Posterior vena cava (tissue), 2 donors: ENCODE measurements at places on chromosomes 4 and X. TPM values are rescaled to one million over a fixed set of nuclear protein-coding genes. Genes with fewer than 3 reads are reported as not detected.
A peak's percentile ranks its signal among the peaks of the same experiment; 100 is the strongest.

- DNase-seq, result no peak
These were observed 212.2 kb downstream of the PPP1R2C start for GRCh38 chrX:42565739-42566138.

- no peak for DNase-seq
These were observed 103.1 kb upstream of the LSM6 start for GRCh38 chr4:146072376-146072775.

- DNase-seq, result no peak
These were observed 46.2 kb upstream of the TXK start for GRCh38 chr4:48180234-48180633.

- no peak for DNase-seq
These were observed 275.5 kb downstream of the CFAP299 start for GRCh38 chr4:80610845-80611677.

GRCh38 chr4:128550060-128550459, 259.4 kb upstream of the JADE1 start:
- DNase-seq, result no peak

- no peak for DNase-seq
These were observed 499.7 kb upstream of the POU3F4 start for GRCh38 chrX:83008415-83008814.

DNA sequence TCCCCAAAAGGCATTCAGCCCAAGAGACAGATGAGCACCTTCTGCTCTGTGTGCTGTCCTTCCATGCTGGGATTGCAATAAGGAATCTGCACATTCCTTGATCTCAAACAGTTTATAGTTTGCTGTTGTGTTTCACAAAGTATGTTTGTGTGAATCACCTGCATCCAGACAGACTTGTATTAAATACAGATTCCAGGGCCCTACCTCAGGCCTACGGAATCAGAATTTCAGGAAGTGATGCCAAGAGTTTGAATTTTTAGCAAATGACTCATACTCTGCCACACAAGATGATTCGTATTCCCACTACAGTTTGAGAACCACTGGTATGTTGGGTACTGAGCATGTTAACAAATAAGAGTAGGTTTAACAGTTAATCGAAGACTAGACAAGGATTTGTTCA, 7.0 kb downstream of the VAMP7 start:
- no peak for DNase-seq

DNA sequence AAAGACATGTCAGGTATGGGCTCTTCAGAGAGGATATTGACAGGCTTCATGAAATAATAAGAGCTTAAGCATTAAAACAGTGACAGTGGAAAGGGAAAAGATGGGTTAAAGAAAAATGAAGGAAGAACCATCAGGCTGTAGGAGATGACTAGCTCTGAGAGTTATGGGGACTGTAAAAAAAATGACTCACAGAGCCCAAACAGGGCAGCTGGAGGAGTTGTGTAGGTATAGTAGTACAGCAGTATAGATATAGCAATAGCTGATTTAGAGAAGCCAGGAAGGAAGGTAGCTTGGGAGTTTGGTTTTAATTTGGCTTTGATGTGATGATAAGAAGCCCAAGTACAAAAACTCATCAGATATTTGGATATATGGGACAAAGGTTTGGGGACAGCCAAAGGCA, 66.6 kb downstream of the FREM3 start:
- DNase-seq, result no peak

GRCh38 chr4:120053911-120054310, 12.7 kb downstream of the MAD2L1 start:
- no peak for DNase-seq

GRCh38 chr4:78667325-78667724, 108.8 kb upstream of the BMP2K start:
- DNase-seq, result no peak

GRCh38 chr4:171717231-171717741, 95.9 kb upstream of the GALNTL6 start:
- no peak for DNase-seq

DNA sequence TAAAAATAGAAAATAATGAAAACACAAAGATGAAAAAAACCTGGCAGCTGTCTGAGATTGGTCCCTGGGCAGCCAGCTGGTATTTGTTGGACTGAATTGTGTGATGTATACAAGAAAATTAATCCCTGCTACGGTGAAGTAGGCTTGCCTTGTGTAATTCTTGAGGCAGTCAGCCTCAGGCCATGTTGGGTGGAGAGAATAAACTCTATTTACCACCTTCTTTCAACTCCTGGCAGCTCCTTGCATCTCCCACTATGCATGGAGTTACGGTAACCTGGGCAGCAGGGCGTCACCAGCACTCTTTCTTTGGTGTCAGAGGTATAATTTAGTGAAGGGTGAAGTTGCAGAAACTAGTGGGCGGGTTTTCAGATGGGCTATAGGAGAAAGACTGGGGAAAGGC, 3.5 kb downstream of the SPIN2A start:
- no peak for DNase-seq

DNA sequence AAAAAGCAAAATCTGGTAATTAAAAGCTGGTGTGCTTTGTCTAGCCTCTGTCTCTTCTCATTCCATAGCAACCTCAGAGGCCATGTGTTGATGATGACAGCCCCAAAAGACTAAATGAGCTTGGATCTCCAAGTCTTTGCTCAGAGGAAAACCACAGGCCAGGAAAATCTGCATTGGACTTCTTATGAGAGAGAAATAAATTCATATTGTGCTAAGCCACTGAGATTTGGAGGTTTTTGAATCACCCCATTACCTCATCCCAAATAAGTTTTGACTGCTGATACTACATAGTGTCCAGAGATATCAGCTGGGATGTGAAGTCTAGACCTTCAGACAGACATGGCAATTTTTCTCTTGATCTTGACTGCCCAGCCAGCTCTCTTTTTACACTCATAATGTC, 178.6 kb upstream of the DIPK2B start:
- no peak for DNase-seq

DNA sequence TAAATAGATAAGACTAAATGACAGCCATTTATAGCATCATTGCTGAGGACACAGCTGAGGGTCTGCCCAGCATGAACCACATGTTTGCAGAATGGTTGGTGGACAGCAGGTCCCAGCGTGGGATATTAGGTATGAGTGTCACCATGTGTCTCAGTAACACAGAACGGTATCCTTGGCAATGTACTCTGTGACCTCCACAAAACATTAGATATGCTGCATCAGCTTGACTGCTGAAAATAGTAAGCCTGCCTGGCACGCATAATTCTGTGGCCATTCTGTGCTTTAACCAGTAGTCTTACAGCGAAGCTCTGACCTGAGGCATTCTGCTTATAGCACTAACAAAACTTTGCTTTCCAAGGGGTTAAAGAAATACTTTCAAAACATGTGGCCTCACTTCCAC, 32.0 kb downstream of the LIMCH1 start:
- no peak for DNase-seq

DNA sequence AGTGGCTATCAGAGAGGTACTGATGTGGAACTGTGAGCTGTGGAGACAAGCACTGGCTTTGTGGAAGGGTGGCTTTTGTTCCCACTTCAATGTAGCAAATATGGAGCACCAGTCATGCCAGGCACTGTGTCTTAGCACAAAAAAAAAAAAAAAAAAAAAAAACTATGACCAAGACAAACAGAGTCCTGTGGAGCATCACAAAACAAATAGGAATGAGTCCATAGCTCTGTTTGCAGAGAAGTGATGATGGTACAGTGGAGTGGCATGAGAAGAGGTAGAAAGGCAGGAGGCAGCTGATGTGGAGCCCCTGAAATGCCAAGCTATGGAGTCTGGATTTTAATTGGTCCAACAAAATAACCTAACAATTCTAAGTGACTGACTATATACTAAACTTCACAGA, 116.9 kb downstream of the RAB28 start:
- no peak for DNase-seq

DNA sequence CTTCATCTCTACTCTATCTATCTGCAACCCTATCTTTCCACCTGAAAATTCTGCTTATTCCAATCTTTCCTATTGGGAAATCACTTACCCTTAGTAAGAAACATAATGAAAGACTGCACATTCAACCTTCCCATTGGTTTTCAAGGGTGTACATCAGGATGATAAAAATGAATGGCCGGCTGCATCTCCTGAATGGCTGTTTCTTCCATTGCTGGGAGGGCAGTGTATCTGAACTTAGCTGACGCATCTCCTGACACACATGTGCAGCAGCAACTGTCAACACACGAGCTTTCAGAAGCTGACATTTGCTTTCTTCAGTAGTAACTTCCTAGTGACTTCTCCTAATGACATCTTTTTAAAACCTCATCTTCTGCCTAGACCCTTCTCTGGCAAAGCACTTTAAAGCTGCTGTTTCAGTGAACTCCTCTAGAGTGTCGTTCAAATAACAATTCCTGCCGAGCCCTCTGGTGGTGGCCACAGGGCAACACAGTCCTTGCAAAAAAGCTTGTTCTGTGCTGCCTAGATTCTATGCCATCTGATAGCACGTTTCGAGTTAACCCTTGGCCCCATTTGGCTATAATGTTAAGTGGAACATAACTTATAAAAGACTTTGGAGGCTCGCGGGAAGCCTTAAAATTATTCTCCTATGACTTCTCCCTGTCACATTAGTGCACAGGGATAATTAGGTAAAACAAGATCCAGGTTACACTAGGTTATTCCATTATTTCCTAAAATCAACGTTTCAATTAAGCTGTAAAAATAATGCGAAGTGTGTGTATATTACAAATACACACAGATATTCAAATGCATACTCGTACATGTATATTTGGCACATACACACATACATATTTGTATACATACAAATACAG, 2340.7 kb downstream of the PCDH7 start:
- DNase-seq, result peak; percentile 68

- no peak for DNase-seq
These were observed 45.1 kb upstream of the TAPT1 start for GRCh38 chr4:16271411-16271810.

GRCh38 chr4:73409012-73409862, 5.2 kb downstream of the ALB start:
- DNase-seq, result no peak

GRCh38 chr4:91751961-91752360, 551.8 kb upstream of the GRID2 start:
- no peak for DNase-seq

DNA sequence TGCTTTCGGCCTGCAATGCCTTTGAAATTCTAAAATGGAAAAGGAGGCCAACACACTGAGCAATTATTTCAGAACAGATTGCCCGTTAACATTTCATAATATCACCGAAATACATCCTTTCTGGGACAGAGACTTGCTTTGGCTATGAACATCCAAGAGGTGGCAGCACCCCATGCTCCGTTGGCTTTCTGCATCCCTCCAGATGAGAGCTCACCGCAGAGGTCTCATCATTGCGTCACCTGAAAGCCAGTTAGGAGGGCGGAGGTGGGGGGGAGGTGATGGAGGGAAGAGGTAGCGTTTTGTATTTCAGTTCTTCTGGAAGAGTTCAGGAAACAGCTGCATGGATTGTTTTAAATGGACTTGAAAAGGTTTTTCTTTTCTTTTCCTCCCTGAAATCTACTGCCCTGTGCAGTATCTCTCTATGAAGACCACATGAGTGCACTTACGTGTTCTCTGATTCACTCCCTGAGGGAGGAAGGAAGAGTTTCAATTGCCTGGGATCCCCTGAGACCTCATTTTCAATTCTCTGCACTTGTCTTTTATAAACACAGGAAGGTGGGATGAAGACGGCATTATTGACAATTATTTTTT, 166.8 kb upstream of the PGRMC2 start:
- peak; percentile 93 for DNase-seq

DNA sequence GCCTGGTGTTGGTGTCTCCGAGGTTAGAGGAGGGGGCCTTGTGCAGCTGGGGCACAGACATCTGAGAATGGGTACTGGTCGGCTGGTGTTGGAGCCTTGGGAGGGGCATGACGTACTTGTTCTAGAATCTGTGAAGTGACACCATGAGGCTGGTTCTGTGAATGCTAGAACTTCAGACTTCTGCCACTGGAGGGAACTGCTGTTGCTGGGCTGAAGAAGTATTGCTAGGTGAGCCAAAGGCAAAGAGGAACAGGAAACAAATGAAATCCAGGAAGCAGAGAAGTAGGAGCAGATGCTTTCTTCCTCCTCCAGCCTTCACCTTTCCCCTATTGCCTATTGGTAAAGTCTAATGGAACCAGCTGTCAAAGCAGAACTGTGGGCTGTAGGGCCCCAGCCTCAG, 120.9 kb upstream of the DDIT4L start:
- DNase-seq, result no peak

DNA sequence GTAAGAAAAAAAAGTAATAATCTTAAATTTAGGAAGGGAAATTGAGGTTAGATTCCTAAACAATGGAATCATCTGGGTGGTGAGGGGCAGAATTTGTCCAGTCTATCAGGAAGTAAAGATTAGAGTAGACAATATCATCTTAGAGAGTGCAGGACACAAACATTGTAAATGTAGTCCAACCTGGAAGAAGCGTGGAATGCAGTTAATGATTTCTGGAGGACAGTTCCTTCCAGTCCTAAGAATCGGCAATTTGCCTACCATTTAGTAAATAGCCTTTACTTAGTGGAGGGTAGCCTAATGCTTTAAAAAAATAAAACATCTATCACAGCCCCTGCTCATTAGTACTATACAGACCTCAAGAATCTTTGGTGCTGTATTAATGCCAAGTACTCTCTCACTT, 147.5 kb upstream of the TTC29 start:
- no peak for DNase-seq

- no peak for DNase-seq
These were observed 142.0 kb downstream of the SOX3 start for GRCh38 chrX:140362861-140363260.

GRCh38 chr4:1044469-1045192, 33.2 kb downstream of the FGFRL1 start:
- peak; percentile 74 for DNase-seq

Gene NDP
- 0.51 TPM for total RNA-seq

Gene FRMD7
- 0.19 TPM for total RNA-seq

Gene ITM2A
- total RNA-seq, result 67.0 TPM

Gene COPS4
- total RNA-seq, result 36.2 TPM

Gene CCDC158
- 2.0 TPM for total RNA-seq

Gene PCDH11X
- 0.52 TPM for total RNA-seq

Gene SPATA4
- total RNA-seq, result not detected

Gene TBC1D9
- 16.9 TPM for total RNA-seq

Gene HSD17B13
- 0.24 TPM for total RNA-seq

Gene KCND1
- total RNA-seq, result 6.3 TPM

Gene VAMP7
- 37.9 TPM for total RNA-seq

Gene PFKFB1
- total RNA-seq, result 0.42 TPM

Gene SMIM31
- total RNA-seq, result not detected

Gene CXCR3
- total RNA-seq, result 0.14 TPM

Gene FMR1NB
- not detected for total RNA-seq

Gene SLC10A3
- total RNA-seq, result 27.4 TPM

Gene RBMX2
- total RNA-seq, result 14.9 TPM

Gene PDE6B
- 3.7 TPM for total RNA-seq

Gene ZXDA
- total RNA-seq, result 5.7 TPM

Gene CT83
- not detected for total RNA-seq

Gene KIAA1210
- not detected for total RNA-seq

Gene TMPRSS11F
- total RNA-seq, result not detected
